ENCODE measurements at places on chromosomes 1 and 21. TPM values are rescaled to one million over a fixed set of nuclear protein-coding genes. Genes with fewer than 3 reads are reported as not detected.

Gene AMPD1
- total RNA-seq: 0.21 TPM

Gene MAB21L3
- total RNA-seq: 1.2 TPM

Gene FOXD3
- total RNA-seq: not detected

Gene KRTAP6-1
- not detected for total RNA-seq

DNA sequence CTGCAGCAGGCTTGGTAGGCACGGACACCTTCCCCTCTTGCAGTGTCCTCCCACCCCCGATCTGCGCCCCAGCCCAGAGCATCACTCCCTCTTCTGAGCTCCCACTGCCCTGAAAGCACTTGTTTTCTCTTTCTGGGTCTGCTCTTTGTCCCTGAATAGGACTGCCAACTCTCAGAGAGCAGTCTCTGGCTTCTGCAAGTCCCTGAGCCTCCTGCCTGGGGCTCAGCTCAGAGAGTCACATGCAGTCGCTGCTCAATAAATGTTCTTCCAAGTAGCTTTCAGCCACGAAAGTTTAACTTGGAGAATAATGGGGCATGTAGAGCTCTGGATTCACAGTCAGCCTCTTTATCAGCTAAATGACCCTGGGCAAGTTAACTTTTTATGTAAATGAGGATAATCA is 205.6 kb downstream of the HIVEP3 start:
- H3K27ac ChIP-seq: no peak overlapping the region
- no peak for DNase-seq
- H3K4me1 ChIP-seq: no peaks in the 10 kb centered on the region
- no peaks in the 10 kb centered on the region for H3K36me3 ChIP-seq

GRCh38 chr1:151867765-151868411 is 14.4 kb upstream of the THEM5 start:
- H3K27ac ChIP-seq: no peak overlapping the region
- no peaks in the 10 kb centered on the region for H3K4me1 ChIP-seq

DNA sequence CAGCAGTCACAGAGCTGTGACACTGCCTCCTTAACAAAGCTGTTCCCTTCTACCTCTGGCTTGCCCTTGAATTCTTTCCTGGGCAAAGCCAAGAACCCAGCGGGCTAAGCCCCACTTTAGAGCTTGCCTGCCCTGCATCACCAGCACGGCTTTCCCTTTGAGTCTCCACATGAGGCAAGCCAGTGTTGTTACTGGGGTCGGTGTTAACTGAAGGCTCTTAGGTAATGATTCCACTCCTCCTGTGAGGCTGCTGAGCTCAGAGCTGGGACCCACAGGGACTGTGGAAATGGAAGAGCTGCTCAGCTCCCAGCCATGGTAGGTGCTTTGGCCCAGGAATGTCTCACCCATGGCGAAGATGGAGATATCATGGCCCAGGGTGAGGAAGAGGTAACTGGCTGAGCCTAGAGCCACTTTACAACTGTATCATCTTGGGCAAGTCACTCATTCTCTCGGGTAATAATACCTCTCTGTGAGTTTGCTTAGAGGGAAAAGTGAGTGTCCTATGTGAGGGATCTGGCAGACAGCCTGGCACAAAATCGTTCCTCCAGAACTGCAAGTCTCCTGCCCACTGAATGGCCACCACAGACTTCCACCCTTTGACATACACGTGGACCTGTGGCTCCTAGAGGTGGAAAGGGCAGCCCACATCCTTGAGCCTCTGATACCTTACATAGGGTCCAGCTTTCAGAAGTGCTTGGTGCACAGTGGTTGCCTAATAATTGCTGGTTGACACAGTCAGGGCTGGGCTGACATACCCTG is 654.1 kb downstream of the PTPRU start:
- H3K36me3 ChIP-seq: no peaks in the 10 kb centered on the region
- no peak overlapping the region for H3K27ac ChIP-seq
- no peak overlapping the region for H3K4me3 ChIP-seq
- H3K27me3 ChIP-seq: peaks cover 5% of the 10 kb centered on the region
- H3K4me1 ChIP-seq: no peaks in the 10 kb centered on the region
- DNase-seq: no peak

DNA sequence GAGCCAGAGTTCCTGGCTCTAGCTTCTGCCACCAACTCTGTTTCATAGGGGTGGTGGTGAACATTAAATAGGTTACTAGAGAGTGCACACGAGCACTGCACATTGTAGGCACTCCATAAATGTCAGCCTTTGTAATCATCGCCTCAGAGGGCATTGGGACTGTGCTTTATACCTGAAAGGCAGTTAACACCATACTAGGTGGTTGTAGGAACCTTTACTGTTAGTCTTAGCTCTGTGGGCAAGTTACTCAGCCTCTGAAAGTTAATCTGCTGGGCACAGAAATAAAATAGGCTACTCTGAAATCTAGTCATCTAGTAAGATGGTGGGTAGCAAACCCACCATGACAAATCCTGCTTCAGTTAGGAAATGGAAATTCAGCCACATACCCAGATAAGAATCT is 37.6 kb downstream of the ARID1A start:
- no peak for DNase-seq
- peaks cover 90% of the 10 kb centered on the region for H3K36me3 ChIP-seq
- H3K4me1 ChIP-seq: peaks cover 25% of the 10 kb centered on the region
- no peak overlapping the region for H3K4me3 ChIP-seq
- H3K27ac ChIP-seq: no peak overlapping the region

DNA sequence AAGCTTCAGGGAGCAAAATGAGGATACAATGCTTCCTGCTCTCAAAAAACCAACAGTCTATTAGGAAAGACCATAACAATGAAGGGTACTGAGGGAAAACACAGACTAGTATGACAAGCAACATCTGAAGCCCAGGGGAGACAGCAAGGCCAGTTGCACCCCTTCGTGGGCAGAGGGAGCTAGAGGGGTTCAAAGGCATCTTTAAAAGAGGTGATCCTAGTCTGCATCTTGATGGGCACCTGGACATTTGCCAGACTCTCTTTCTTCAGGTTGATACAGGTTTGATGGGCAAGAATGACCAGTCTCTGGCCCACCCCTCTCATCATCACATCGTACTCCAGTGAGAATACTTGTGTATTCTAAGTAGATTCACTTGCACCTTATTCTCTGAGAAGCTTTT is 177.7 kb downstream of the VAV3 start:
- no peak overlapping the region for H3K4me3 ChIP-seq
- H3K27ac ChIP-seq: peak overlapping the region; percentile 64
- no peaks in the 10 kb centered on the region for H3K27me3 ChIP-seq
- no peak for DNase-seq

DNA sequence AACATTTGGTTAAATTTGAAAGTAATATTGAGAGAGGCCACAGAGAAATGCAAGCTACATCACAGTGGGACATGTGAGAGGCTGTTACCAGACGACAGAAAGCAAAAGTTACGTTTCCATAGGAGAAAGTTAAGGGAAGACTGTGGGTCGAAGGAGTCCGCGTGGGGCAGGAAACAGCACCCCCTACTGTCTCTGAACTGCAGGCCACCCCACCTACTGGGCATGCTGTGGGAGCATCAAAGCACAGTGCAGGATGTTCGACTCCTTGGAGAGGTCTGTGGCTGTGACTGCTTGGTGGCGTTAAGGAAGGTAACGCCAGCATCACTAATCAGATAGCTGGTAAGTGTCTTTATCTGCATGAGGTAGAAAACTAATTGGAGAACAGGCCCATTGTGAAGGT is 123.9 kb downstream of the PTBP2 start:
- no peaks in the 10 kb centered on the region for H3K27me3 ChIP-seq
- no peak overlapping the region for H3K27ac ChIP-seq
- H3K4me1 ChIP-seq: no peaks in the 10 kb centered on the region
